ENCODE measurements at places on chromosomes 1 and 21.

DNA sequence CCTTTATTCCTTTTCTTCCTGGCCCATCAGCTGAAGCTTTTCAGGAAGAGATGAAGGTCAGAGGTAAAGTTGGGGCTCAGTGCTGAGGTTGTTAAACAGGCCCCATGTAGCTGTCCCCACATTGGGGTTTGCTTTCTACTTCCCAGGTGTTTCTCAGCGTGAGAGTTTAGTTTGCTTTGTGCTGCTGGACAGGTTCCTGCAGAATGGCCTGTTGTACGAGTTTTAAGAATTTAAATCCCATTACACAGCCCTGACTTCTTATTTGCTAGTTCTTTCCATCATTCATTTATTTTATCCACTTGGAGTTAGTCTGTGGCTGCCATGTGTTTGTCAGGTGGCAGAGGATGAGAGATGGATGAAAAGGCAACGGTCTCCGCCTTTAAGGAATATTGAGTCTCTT lies 19.2 kb downstream of the CTPS1 start:
- no peak for DNase-seq

- DNase-seq: no peak
Observed at GRCh38 chr1:37038227-37039093, 4.1 kb upstream of the GRIK3 start.

GRCh38 chr1:39043513-39043912 lies 17.4 kb downstream of the NDUFS5 start:
- no peak for DNase-seq

DNA sequence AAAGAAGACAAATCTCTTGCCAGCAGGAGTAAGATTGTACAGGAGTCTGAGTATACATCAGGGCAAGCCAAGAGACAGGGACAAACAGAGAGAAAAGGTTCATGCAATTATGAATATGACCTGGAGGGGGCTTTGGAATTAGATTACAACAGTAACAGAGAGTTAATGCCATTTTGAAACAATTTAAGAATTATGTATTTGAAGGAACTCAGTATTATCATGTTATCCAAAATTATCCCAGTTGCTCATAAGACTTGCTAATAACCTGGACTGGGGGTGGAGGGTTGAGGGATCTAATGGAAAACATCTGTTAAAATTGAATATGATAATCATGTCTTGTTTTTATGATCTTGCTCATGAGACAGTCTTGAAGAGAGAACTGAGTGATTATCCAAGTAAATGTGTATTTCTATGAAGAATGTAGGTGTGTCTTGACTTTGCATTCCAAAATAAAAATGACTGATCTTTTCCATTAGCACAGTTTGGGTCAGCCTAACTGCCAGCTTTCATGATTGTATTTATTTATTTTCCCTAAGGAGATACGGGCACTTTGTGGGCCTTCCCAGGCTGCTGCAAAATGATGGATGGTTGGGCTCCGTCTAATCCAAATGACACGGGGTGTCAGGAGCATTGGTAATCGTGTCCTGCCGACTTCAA lies 117.7 kb downstream of the ERG start:
- no peak for DNase-seq

DNA sequence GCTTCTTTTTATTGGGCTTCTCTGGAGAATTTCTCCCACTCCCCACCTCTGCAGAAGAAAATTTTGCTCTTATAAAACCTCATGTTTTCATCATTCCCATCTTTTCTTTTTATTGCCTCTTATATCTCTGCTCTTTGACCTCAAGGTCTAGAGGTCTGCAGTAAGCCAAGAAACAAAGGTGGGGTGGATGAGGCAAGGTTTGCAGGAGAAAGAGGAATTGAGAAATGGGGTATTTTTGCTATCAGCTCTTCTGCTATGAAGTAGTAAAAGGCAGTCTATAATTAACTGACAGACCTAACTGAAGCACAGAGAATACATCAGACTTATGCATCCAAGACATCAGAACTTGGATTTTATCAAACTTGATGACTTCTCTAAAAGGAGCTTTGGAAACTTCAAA lies 22.9 kb downstream of the SYT11 start:
- DNase-seq: no peak
